ENCODE measurements at places on chromosomes 2 and 18.

GRCh38 chr2:127157651-127158485, 50.9 kb upstream of the BIN1 start:
- no peak for DNase-seq

DNA sequence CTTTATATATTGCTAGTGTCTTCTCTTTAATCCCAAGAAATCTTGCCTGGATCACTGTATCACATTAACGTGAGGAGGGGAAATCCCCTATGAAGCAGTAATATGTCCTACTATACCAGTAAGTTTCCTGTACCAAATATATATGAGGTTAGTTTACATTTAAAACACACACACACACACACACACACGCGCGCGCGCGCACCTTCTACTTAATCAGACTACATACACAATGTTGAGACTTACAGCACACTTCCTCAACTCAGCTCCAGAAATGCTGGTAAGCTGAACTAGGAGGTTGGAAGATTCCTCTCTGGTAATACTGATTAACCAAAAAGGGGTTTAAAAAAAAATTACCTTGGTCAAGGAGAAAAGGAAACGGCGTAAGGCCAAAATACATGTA, 49.3 kb downstream of the USP34 start:
- no peak for DNase-seq

DNA sequence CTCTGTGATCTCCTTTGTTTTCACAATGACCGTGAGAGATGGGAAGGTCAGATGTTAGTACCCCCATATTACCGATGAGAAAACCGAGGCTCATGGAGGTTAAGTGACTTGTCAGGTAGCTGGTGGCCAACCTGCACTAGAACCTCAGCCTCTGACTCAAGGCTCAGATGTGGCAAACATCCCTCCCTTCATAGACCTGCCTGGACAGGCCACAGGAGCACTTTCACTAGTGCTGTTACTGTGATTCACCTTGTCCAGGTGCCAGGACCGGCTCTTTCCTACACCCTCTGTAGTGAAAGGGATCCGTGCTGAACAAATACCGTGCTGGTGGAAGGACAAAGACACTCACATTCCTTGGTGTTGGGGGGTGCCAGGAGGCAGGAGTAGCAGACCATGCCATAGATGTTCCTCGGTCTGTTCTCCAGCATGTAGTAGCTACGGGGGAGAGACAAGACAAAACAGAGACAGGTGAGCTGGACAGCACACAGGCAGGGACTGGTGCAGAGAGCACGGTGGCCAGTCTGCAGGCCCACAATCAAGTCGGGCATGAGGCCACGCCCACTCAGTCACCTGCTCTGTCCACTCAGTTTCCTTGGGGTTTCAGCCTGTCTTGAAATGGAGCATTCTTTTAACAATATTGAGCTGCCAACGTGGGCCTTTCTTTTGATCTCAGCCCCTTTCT, 65.9 kb downstream of the EDAR start:
- DNase-seq, result no peak

DNA sequence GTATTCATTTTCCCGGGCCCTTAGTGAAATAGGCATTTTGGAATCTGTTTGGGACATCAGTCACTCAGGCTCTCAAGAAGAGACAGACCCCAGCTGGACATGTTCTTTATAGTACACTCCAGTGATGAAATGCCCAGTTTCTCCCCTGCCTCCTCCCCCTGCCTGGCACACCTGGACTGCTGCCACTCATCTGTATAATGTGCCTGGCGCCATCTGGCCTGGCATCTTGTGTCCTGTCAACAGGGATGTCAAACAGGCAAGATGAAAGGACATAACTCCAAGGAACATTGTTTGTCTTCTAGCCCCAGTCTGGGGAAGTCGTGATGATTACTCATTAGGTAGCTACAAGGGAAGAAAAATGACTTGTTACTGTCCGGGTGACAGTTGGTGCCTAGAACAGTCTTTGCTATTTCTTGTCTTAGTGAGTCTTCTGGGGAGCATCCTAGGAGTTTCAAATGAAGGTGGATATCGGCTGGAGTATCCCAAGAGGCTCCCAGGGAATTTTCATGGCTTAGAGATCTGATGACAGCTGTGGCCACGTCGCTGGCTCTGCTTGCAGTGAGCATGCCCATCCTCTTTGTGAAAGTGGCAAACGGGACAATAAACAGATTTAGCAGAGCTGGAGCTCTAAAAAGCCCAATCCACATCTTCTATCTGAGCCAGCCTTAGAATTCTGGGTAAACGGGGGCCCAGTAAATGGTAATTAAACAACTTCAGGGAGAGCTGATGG, 153.6 kb downstream of the ALK start:
- DNase-seq, result no peak

GRCh38 chr2:184920451-184920965, 322.2 kb downstream of the ZNF804A start:
- DNase-seq, result peak; percentile 12

DNA sequence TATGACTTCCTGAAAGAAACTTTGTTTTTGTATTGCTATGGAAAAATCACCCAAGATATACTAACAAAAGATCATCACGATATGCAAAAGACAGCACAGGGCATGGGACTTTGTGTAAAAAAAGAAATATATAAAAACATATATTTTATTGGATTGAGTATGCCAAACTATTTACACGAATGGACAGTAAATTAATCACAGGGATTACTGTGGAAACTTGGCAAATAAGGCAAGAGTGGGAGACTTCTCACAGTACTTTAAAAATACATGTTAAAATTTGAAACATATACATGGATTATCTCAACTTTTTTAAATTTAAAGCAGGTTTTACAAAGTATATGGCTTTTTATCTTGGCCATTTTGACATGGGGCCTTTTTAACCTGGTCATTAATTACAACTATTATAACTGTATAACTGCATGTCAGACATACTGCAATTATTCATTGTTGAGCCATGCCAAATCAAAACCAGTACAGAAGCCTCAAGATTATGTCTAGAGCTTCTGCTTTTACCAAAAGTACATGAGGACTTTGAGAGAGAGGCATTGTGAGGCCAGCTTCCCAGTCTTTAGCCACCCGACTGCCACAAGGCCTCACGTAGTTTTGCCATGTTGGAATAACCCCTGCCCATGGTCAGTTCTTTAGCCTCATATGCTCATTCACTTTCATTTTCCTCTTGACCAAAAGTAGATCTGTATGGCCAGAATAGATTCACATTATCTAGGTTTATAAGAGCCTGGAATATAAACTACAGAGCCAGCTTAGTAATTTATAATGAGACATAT, 419.8 kb downstream of the SETBP1 start:
- no peak for DNase-seq

DNA sequence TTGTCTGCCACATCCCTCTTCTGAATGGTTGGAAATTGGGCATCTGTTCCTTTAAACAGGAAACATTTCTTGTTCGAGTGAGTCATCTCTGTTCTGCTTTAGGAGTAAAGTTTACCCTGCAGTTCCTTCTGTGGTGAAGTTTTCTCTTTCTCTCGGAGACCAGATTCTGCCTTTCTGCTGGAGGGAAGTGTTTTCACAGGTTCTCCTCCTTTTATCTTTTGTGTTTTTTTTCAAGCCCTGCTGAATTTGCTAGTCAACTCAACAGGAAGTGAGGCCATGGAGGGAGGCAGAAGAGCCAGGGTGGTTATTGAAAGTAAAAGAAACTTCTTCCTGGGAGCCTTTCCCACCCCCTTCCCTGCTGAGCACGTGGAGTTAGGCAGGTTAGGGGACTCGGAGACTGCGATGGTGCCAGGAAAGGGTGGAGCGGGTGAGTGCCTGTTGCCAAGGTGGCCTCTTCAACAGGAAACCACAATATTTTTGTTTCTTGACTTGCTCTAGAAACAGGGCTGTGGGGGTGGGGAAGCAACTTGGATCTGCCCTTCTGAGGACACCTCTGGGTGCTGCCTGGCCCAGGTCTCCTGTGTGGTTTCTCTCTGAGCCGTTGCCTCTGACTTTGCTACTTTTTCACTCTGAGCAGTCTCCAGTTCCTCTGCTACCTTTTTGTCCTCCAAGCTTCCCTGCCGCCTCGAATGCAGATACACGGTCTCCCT, 2.2 kb upstream of the CASP8 start:
- peak; percentile 64 for DNase-seq

DNA sequence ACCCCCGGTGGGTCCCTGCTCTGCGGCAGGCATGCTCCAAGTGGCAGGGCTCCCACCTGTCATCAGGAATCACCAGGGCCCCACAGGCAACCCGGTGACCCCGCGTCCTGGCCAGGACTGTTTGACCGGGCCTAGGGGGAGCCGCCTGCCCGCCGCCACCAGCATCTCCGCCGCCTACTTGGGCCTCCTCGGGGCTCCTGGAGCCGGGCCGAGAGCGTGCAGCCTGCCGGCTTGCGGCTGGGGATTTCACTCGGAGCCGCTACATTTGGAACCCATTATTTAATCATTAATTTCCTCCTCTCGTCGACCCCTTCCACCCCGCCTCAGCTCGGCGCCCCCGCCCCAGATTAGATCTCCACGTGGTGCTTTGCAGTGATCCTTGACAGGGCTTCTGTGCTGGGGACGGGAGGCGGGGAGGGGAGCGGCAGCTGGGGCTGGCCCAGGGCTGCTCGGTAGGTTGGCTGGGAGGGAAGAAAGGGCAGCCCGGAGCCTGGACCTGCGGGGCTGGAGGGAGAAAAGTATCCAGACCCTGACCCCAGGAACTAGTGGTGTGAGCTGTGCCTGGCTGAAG, 295.4 kb downstream of the CYP26B1 start:
- no peak for DNase-seq

GRCh38 chr2:25295621-25296020, 46.1 kb downstream of the DNMT3A start:
- no peak for DNase-seq

DNA sequence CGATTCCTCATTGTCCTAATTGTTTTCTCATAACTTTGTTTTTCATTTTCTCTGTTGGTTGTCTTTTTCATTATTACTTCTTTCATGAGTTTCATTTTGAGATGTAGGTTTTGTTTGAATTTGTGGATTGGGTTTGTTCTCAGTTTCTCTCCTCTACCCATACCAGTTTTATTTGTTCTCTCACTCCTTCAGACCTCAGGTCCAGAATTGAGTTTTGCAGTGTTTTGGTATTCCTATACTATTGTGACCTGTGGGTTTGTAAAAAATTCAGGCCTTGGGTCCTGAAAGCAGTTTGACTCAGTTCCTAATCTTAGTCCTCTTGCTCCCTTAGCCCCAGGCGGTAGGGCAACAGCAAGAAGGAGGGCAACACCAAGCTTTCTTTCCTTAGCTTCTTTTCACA, 28.3 kb upstream of the UBE2E3 start:
- DNase-seq, result no peak

DNA sequence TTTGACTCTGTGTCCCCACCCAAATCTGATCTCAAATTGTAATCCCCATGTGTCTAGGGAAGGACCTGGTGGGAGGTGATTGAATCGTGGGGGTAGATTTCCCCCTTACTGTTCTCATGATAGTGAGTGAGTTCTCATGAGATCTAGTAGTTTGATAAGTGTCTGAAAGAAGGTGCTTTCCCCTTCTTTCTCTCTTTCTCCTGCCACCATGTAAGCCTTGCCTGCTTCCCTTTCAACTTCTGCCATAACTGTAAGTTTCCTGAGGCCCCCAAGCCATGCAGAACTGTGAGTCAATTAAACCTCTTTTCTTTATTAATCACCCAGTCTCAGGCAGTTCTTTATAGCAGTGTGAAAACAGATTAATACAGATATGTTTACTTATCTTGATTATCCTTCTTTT, 266.5 kb upstream of the GYPC start:
- no peak for DNase-seq

GRCh38 chr18:70931942-70932814, 643.3 kb downstream of the SOCS6 start:
- DNase-seq, result peak; percentile 11
